IPS-NIHi11 (cell line): ENCODE measurements at places on chromosomes 1 and 21.

DNA sequence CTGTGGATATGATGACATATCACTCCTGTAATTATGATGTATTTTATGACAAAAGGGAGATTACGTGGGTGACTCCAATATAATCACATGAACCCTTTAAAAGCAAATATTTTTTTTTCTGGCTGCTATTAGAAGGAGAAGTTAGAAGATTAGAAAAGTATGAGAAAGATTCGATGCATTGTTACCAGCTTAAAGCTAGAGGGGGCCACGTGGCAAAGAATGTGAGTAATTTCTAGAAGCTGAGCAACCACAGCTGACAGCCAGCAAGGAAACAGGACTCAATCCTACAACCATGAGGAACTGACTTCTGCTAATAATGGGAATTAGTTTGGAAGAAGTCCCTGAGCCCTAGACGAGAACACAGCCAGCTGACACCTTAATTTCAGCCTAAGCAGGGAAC lies 56.3 kb upstream of the C1orf87 start:
- DNase-seq, result no peak

- no peak for DNase-seq
Observed at GRCh38 chr1:169020684-169021083, 85.8 kb upstream of the ATP1B1 start.

DNA sequence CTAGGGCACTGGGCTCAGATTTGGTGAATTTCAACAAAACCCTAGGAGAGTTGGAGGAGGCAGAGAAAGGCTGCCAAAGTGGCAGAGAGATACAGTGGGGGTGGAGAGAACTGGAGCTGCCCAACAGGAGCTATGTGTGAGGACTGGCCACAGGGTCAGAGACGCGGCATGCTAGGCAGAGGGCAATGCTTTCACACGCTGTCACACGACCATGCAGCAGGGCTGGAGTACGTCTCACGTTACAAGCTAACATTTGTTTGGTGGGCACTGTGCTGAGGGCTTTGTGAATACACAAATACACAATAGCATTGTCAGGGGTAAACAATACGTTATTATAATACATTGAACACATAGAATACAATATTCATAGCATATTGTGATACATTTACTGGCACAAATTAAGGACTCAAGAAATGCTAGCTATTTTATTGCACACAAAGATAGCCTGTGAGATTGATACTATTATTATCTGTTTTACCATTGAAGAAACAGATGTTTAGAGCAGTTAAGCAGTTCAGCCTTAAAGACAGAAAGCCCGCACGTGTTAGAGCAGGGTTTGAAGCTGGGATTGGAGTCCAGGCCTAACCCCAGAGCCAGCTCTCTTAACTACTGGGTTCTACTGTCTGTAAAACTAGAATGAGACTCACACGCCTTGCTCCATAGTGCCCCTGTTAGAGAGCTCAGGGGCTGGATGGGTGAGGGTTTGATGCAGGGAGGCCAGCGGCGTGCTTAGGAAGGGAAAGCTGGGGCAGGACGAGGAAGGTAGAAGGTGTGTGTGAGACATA lies 4.5 kb downstream of the RAB7B start:
- DNase-seq, result peak; percentile 27

DNA sequence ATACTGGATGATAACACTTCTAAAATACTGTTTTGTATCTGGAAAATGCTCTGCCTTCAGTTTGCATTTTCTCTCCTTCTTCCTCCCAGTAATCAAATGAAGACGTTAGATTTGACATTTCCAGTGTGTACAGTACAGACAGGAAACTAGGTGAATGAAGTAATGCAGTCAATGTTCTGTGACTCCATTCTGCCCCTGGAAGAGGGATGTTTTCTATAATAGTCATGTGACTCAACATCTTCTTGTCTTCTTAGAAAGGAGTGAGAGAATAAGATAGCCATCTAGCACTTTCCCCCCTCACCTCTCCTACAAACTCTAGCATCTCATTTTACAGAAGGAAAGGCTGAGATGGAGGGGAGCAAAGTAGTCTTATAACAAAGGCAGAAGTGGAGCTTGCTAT lies 77.6 kb downstream of the DDR2 start:
- DNase-seq, result no peak

DNA sequence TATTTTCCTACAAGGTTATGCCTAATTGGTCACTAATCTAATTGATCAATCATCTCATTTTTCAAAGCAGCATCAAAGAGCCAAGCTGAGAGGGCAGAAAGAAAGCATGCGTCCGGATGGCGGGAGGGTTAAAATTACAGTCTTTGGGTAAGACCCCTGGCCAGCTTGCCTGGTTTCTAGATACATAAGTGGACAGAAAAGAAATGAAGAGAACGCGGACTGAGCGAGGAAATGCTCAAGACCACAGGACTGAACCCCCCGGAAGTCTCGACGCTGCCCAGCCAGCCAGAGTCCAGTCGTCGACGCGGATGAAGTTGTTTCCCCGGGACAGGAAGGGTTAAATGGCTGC lies 297.2 kb downstream of the OMA1 start:
- DNase-seq, result no peak

- DNase-seq, result no peak
Observed at GRCh38 chr1:7967196-7967595, 5.7 kb downstream of the PARK7 start.

- DNase-seq, result no peak
Observed at GRCh38 chr1:215543191-215543606, 23.9 kb upstream of the KCTD3 start.

DNA sequence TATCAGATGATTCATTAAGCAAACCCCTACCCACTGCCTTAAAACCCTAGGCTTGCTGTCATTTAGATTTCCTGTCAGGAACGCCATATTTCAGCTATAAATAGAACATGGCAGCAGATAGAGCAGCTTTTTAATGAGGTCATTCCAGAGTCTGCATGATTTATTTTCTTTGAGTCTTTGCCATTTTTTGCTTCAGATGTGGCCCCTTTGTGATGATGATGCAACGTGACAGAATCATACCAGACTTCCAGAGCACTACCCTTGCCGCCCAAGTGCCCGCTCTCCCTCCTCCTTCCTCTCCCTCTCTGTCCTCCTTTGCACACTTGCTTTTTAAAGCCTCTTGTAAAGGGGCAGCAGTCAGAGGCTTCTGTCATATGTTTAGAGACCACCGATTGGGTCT lies 55.5 kb upstream of the TRIM67 start:
- no peak for DNase-seq

DNA sequence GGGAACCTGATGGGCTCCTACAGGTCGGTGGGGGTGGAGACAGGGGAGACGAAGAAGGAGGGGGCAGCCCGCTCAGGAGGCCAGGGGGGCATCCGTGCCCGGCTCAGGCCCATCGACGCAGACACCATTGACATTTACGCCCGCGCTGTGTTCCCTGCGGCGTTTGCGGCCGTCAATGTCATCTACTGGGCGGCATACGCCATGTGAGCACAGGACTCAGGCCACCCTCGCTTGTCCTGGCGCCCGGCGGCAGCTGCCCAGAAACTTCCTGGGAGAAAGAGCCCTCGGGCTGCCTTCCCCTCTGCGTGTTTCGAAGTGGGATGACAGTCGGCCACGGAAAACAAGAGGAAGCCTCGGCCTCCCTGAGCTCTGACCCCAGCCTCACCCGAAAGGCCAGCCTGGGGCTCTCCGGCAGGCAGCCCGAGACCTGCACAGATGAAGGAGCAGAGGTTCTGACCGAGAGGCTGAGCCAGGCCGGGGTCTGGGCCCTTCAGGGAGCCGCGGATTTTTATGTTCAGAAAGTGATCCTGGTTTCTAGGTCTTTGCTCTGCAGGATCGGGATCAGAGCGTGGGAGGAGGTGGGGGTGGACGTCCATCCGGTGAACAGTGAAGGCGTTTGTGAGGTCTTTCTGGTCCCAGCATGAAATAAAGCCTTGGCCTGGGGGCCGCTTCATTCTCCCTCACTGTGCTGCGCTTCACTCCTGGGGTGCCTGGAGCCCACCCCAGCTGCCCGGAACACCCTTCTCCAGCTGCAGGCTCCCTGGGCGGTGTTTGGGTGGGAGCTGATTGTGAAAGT lies 11.1 kb downstream of the GABRD start:
- DNase-seq, result no peak

DNA sequence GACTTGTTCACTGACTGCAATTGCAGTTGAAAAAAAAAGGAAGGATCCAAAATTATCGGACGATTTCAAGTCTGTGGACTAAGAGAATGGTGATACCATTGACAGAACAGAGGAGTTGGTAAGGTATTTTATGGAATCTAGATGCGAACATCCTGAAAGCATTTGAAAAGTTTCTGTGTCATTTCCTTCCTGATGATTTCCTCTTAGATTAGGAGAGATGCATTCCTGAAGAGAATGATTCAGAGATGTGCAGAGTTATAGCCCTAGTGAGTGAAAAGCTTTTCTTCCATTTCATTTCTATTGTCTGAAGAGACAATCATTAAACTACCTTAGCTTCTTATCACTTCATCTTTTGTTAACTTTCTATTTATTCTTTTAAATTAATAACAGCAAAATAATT lies 200.0 kb downstream of the KCNK2 start:
- no peak for DNase-seq

DNA sequence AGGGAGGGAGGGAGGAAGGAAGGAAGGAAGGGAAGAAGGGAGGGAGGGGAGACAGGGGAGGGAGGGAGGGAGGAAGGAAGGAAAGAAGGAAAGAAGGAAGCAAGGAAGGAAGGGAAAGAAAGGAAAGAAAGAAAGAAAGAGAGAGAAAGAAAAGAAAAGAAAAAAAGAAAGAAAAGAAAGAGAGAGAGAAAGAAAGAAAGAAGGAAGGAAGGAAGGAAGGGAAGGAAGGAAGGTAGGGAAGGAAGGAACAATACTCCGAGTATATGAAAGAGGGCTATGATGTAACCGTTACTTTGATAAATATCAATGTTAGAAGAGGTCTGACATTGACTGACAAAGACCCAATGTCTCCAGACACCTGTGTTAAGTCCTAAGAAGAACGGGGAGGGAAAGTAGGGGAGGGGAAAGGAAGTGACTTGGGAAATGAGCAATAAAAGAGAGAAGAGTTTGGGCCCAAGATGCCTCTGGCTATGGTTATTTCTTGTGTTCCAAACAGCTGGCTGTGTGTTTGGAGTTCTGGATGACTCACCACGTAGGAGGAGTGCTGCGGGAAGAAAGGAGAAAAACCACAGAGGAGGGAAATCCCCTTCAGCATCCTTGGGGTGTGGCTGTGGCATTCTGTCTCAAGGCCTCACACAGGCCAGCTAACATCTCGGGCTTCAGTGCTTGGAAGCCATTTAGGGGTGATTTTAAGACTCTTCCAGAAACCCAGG lies 37.0 kb upstream of the RXRG start:
- DNase-seq, result no peak

DNA sequence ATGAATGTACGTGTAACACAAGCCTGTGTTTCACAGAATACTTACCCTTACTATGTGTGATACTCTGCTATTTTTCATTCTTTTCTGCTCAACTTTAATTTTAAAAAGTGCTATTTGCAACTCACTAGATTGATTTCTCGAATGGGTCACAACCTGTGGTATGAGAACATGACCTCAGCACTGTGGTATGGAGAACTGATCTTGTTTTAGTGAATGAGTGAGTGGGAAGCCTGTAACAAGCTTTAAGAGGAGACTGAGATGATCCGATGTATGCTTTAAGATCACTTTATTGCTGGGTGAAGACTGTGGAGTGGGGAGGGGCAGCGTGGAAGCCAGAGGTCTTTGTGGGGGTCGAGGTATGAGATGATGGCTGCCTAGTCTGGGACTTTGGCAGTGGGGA lies 21.6 kb downstream of the MECR start:
- no peak for DNase-seq

DNA sequence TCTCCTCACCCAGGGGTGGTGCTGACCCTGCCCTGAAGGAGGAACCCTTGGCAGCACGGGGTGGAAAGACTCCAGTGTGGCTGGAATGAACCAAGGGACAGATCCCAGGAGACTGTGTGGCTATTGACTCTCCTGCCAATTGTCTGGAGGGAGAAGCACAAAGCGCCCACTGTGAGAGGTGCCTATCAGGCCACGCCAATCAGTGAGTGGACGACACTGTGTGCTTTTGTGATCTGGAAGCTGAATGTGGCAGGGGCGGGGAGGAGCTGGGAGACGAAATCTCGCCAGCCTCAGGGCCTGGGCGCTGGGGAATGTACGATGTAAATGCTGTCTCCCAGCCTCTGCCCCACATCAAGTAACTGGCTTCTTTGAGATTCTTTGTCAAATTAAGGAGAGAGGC lies 167.1 kb downstream of the ZBTB18 start:
- DNase-seq, result no peak

GRCh38 chr1:238955934-238956333 lies 430.4 kb upstream of the CHRM3 start:
- no peak for DNase-seq

GRCh38 chr1:211621447-211622198 lies 42.7 kb upstream of the SLC30A1 start:
- no peak for DNase-seq

DNA sequence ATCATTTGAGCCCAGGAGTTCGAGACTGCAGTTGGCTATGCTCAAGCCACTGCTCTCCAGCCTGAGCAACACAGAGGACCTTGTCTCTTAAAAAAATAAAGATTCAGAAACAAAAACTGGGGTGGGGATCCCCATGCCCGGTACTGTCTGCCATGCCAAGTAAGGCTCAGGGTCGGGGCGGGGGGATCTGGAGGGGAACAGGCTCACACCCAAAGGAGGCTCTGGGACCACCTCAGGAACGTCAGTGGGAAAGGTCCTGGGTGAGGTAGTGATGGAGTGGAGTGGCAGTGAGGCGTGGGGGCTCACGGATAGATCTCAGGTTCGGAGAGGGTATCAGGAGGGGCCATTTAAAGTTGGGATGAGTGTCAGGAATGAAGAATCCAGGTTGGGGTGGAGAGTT lies 765 bp upstream of the S100A4 start:
- no peak for DNase-seq

- no peak for DNase-seq
Observed at GRCh38 chr1:53945183-53945432, 391 bp downstream of the IFT25 start.

GRCh38 chr1:184910691-184911091 lies 63.6 kb downstream of the NIBAN1 start:
- DNase-seq, result no peak

DNA sequence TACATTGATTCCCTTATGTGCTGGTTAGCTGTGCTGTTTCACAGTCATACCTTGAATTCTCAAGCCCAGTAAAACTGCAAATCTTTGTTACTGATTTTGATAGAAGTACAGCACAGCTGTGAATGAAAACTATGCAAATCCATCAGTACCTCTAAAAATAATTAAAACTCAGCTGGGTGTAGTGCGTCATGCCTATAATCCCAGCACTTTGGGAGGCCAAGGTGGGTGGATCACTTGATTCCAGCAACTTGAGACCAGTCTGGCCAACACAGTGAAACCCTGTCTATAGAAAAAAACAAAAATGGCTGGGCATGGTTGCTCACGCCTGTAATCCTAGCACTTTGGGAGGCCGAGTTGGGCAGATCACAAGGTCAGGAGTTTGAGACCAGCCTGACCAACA lies 61.2 kb downstream of the NUP210L start:
- no peak for DNase-seq

GRCh38 chr1:153687346-153688125 lies 9.0 kb downstream of the NPR1 start:
- no peak for DNase-seq

- DNase-seq, result no peak
Observed at GRCh38 chr21:21682172-21682571, 684.0 kb downstream of the NCAM2 start.

GRCh38 chr1:46244656-46245371 lies 2.7 kb upstream of the RAD54L start:
- peak; percentile 49 for DNase-seq

- no peak for DNase-seq
Observed at GRCh38 chr1:94755675-94756074, 64.5 kb upstream of the SLC44A3 start.

GRCh38 chr1:227170361-227171166 lies 147.7 kb downstream of the CDC42BPA start:
- no peak for DNase-seq

GRCh38 chr1:115302390-115302961 lies 35.6 kb downstream of the NGF start:
- DNase-seq, result no peak

- peak; percentile 47 for DNase-seq
Observed at GRCh38 chr21:31554511-31555022, 104.9 kb upstream of the SOD1 start.
